ENCODE measurements at places on chromosomes 2 and 18. TPM values are rescaled to one million over a fixed set of nuclear protein-coding genes. Genes with fewer than 3 reads are reported as not detected.

GRCh38 chr2:125207431-125207830, 1182.3 kb downstream of the CNTNAP5 start:
- no peak for DNase-seq

- DNase-seq = no peak
Measured at GRCh38 chr2:203934711-203935438, 1.7 kb upstream of the ICOS start.

DNA sequence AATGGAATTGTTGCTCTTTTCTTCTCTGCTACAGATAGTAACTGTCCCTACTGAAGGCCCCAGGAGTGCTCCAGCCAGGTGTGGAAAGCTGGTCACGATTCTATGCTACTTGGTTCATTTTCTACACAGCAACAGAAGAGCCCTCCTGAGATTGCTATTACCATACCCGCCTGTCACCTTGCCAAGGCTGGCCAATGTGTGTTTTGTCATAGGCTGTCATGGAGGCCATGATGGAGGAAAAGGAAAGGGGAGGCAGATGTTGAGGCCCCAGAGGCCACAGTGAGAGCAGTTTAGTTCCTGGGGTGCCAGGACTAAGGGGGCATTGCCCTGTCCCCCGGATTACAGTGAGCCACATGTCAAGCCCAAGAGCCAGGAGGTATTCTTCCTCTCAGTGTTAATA, 952 bp downstream of the ELMOD3 start:
- DNase-seq = no peak

Gene CAPN14
- 0.20 TPM for total RNA-seq

- no peak for DNase-seq
Measured at GRCh38 chr2:168220965-168221819, 26.2 kb downstream of the STK39 start.

DNA sequence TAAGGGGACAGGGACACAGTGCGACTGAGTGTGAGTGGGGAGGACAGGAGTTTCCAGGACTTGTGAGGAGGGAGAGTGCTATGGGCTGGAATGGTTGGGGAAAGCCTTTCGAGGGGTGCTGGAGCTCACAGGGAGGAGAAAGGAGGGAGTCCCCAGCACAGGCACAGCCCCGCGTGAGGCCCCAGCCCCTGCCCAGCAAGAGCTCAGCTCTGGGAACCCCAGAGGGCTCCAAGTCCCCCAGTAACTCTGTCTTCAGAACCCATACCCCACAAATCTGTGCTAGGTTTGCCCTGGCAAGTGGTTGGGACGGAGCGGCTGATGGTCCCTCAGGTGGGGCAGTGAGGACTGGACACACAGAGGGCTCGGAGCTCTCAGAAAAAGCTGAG, 75.4 kb downstream of the SFXN5 start:
- DNase-seq = no peak

DNA sequence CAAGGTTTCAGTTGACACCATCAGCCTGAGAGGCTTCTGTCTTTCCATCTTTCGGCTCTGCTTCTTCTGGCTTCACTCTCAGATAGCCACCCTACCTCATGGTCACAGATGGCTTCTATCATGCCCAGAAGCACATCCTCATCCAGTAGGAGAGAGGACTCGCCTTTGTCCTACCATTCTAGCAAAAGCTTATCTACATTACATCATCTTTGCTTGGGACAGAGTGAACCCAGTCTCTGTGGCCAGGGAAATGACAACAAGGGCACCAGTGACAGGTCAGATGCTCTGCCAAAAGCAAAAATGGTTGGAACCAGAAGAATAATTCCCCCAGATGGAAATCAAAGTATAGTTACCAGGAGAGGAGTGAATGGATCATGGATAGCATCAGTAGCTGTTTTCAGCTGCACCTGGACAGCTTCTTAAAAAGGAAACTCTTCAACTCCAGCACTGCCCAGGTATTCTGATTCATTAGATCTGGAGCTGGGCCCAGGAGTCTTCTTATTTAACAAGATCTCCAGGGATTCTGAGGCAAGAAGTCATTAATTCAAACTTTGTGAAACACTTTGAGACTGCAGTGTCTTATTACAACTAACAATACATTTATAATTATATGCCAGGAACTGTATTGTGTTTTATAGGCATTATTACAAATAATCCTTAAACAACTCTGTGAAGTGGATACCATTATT, 257.7 kb upstream of the UBE2E3 start:
- DNase-seq = no peak

DNA sequence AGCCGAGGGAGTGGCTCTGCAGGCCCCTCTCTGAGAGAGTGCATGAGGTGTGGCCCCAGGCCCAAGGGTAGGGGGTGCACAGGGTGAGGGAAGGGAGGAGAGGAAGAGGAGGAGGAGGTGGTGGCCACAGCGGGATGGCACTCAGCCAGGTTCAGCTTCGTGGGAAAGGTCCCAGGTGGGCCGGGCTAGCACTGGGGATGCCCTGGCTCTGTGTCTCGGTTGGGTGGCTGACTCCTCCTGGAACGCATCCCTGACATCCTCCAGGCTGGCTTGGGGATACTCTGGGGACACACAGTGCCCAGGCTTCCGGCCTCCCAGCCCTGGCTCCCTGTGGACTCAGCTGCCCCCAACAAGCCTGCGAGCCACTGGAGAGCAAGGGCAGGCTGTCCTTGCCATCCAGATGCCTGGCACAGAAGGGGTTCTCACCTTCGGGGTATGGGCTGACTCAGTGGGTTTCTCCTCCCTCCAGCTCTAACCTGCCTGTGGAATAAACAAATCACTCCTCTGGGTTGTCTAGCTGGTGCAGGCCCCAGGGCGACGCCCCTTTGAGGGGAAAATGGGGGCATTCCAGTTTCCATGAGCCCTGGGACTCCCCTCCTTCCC, 582 bp upstream of the ZAP70 start:
- no peak for DNase-seq

Gene ORC2
- total RNA-seq = 25.0 TPM

- no peak for DNase-seq
Measured at GRCh38 chr18:9147440-9148202, 11.0 kb downstream of the ANKRD12 start.

- DNase-seq = no peak
Measured at GRCh38 chr2:215522237-215522636, 86.4 kb upstream of the FN1 start.

- DNase-seq = no peak
Measured at GRCh38 chr2:37843556-37843955, 81.5 kb upstream of the RMDN2 start.

Gene SALL3
- 0.33 TPM for total RNA-seq

GRCh38 chr18:75554644-75555185, 127.2 kb upstream of the SMIM21 start:
- no peak for DNase-seq

Gene AFF3
- 15.7 TPM for total RNA-seq

DNA sequence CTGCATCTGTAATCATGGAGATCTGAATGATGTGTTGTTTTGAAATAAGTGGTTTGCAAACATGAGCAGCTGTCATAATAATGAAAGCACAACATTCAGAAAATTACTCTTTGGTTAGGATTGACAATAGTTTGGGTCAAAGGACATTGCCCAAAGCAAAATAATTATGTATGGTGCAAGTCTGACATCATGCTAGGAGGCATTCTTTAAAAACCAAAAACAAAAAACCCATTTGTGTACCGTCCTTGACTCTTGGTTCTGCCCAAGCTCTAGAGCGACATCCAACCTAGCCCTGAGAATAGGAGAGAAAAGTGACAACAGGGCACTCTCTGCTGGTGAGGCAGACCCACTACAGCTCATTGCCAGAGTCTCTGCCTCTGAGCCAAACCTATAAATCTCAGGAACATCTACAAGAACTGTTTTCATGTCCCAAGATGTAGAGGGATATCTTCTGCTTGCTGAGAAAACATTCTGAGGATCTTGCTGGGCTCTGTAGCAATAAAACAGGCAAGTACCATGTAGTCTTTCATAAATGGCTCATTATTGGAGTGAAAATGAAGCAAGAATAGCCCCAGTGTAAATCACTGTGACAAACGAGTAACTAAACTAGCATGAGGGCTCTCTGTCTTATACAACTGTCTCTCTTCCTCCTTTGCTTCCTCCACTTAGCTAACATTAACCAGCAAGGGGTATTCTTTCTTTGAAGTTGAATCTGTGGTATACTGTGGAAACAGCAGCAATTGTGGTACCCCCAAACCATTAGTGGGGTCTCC, 266.8 kb upstream of the CXCR4 start:
- peak; percentile 39 for DNase-seq

GRCh38 chr2:68448671-68449653, 18.1 kb downstream of the FBXO48 start:
- no peak for DNase-seq
